Activated T-cell treated with anti-CD3 and anti-CD28 coated beads, Interleukin-2, amount 50 U/mL, for 4 hours (primary cell): ENCODE measurements at places on chromosomes 1 and 21. TPM values are rescaled to one million over a fixed set of nuclear protein-coding genes. Genes with fewer than 3 reads are reported as not detected.

The WDR4 gene
- 88.9 TPM for total RNA-seq

The DAB1 gene
- not detected for total RNA-seq

The CLDN8 gene
- total RNA-seq: not detected

The PLA2G2A gene
- 0.24 TPM for total RNA-seq

The SLC35F3 gene
- 0.13 TPM for total RNA-seq

The IVNS1ABP gene
- 54.3 TPM for total RNA-seq

The VN1R5 gene
- total RNA-seq: not detected

The COL8A2 gene
- total RNA-seq: 0.43 TPM

The CLCA4 gene
- total RNA-seq: not detected

The NFASC gene
- 0.13 TPM for total RNA-seq

The C8A gene
- not detected for total RNA-seq

The ZNF644 gene
- 46.2 TPM for total RNA-seq

The SPRR5 gene
- total RNA-seq: not detected

The SPRR2G gene
- not detected for total RNA-seq

The ACTL8 gene
- not detected for total RNA-seq

The SLAMF8 gene
- total RNA-seq: 1.2 TPM

The IFI6 gene
- total RNA-seq: 18.9 TPM

The KRTAP7-1 gene
- total RNA-seq: not detected

The LIN9 gene
- 8.6 TPM for total RNA-seq

The F13B gene
- total RNA-seq: not detected

The MX2 gene
- total RNA-seq: 6.1 TPM

The OR2T33 gene
- total RNA-seq: not detected

The ANKRD65 gene
- total RNA-seq: 0.15 TPM

The ARHGEF10L gene
- not detected for total RNA-seq

The RGS18 gene
- total RNA-seq: not detected

The HSD3B1 gene
- total RNA-seq: not detected

The LRRC40 gene
- total RNA-seq: 16.9 TPM

The GPR137B gene
- 6.0 TPM for total RNA-seq

The MYBPH gene
- total RNA-seq: not detected

The TFF2 gene
- not detected for total RNA-seq

The FMO1 gene
- total RNA-seq: not detected

The SELP gene
- 0.40 TPM for total RNA-seq

The TBX19 gene
- 0.57 TPM for total RNA-seq

The PTPRC gene
- total RNA-seq: 243 TPM

The TRAPPC10 gene
- 43.0 TPM for total RNA-seq

The RPTN gene
- total RNA-seq: not detected

The PEX14 gene
- total RNA-seq: 23.4 TPM
